ENCODE measurements at places on chromosomes 1 and 21.

- DNase-seq, result peak; percentile 74
Observed at GRCh38 chr1:58431901-58432620, 114.5 kb downstream of the OMA1 start.

DNA sequence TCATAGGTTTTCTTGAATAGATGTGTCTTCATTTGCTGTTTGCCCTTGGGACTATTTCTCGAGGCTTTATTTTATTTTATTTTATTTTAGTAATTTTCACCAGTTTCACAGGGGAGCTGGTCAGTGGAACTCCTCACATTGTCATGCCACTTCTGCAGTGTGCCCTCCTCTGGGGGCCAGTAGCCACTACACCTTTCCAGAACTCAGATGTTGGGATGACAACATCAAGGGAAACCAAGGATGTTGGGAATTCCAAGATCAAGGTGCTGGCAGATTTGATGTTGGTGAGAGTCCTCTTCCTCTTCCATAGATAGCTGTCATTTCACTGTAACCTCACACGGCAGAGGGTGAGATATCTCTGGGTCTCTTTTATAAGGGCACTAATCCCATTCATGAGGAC lies 35.5 kb downstream of the SLC26A9 start:
- DNase-seq, result no peak

DNA sequence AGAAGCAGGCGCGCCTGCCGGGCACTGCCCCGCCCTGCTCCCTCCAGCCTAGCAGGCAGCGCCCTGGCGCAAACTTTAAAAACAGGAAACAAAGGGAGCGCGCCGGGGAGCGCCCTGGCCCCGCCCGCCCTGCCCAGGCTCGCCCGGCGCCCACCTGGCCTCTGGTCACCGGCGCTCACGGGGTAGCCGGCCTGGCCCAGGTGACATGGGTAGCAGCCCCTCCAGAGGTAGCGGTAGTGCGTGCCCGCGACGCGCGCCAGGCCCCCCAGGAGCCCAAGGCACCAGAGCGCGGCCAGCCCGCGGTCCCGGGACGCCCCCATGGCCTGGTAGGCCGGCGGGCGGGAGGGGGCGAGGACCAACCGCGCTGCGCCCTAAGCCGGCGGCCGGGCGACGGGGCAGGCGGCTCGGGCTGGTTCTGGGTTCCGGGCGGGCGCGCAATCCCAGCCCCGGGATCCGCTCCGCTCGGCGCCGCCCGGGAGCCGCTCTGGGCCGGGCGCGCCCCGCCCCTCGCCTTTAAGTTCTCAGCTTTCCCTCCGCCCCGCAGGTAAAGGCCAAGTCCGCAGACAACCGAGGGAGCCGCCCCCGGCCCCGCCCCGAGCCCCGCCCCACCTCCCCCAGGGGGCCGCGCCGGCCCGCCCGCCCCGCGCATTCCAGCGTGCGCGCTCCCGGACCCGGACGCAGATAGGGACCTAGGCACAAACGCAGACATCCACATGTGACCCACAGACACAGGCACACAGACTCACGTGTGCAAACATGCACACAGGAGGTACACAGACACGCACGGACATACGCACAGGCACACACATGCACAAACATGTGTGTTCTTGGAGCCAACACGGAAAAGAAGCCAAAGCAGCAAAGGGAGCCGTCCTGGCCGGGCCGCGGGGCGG lies 76.7 kb downstream of the ARHGEF16 start:
- peak; percentile 49 for DNase-seq

- DNase-seq, result no peak
Observed at GRCh38 chr1:9062021-9062471, 7.4 kb downstream of the SLC2A5 start.

DNA sequence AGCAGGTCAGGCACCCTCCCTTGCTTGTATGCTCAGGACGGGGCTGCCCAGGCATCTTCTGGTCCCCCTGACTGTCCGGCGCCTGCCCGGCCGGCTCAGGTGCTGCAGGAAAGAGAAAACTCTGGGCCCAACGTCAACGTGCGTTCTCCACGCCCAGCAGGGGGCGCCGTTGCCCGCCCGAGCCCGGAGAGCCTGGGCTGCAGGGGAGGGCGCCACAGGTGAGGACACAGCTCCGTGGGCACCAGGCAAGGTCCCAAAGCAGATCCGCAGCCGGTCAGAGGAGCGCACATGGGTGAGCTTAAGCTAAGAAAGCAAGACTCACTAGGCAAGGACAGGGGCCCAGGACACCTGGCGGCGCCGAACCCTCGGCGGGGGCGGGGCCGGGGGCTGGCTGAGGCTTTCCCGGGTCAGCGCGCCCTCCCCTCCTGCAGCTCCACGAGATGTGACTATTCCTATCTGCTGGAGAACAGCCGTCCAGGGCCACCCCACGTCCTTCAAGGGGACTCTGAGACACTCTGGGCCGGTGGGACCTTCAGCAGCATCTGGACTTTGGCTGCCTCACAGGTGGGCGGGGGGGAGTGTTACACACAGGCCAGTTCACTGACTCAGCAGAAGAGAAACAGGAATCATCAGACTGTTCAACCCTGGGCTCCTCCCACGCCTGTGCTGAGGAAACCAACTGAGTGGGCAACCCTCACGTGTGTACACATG lies 29.3 kb downstream of the KRTAP10-1 start:
- DNase-seq, result peak; percentile 35

DNA sequence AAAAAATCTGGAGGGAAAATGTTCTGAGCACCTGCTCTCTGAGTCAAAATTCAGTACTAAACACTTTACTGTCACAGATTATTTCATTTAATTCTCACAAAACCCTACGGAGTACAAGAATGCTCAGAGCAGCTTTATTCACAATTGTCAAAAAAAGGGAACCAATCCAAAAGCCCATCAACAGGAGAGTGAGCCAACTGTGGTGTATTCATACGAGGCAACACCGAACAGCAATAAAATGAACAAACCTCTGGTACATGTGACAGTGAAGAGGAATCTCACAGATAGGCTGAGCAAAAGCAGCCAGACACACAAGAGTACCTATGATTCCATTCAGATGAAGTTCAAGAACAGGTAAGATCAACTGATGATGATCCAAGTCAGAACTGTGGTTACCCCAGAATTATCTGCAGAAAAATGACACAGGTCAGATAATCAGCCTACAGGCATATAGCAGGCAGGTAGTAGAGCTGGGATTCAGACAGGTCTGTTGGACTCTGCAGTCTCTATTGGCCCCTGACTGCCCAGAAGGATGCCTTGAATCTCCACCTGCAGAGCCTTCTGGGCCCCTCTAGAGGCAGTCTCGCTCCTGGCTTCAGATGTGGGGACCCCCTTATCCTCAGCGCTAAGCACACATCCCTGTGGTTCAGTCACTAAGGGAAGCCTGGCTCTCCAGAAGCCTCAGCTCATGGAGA lies 19.2 kb downstream of the SLC9A1 start:
- DNase-seq, result peak; percentile 43

- no peak for DNase-seq
Observed at GRCh38 chr1:165075725-165076370, 280.7 kb downstream of the LMX1A start.

DNA sequence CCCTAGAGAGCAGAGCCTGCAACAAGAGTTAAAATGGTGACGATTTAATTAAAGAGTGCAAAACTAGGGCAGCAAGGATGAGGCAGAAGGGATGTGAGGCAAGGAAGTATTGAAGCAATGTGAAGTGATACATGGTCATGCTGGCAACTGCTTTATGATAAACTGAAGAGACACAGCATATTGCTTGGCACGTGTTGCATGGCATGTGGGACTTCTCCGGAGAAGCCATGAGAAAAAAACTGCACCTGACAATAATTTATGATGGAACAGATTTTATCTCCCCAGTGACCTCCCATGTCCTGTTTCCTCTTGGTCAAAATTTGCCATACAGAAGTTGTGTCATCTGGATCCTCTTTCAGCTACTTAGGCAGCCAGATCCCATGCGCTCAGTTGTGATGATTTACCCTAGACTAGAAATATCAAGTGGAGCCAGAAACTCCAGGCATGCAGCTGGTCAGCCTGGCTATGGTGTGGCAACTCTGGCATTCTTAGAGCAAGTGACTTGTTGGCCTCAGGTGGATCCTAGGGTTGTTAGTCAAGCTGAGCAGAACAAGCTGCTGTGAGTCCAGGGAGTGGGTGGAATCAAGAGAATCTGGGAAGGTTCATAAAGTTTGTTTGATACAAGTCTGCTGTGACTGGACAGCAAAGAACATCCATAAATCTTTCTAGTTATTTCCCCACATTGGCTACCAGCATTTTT lies 611.4 kb upstream of the USP24 start:
- no peak for DNase-seq

DNA sequence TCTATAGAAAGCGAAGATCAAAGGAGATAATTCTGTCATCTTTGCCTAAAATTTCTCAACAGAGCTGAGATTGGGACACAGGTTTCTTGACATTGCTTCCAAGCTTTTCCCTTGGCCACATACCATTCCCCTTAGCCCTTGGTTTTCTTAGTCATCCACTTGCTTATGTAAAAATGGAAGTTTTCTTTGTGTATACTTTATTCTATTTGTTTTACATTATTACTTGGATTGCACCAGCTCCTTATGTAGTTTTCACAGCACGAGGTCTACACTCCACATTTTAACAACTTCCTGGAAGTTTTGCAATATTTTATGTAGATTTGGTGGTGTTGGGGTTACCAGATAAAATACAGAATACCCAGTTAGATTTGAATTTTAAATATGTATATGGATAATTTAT lies 129.8 kb downstream of the PLA2G4A start:
- peak; percentile 89 for DNase-seq

- DNase-seq, result no peak
Observed at GRCh38 chr21:42781150-42781970, 98.0 kb downstream of the WDR4 start.

Data from inflammatory macrophage treated with lipopolysaccharide for 1 hour (primary cell).